ENCODE measurements at places on chromosomes 3 and 15.
A peak's percentile ranks its signal among the peaks of the same experiment; 100 is the strongest.

- DNase-seq, result peak; percentile 27
Observed at GRCh38 chr15:65916664-65917406, 47.5 kb downstream of the RAB11A start.

DNA sequence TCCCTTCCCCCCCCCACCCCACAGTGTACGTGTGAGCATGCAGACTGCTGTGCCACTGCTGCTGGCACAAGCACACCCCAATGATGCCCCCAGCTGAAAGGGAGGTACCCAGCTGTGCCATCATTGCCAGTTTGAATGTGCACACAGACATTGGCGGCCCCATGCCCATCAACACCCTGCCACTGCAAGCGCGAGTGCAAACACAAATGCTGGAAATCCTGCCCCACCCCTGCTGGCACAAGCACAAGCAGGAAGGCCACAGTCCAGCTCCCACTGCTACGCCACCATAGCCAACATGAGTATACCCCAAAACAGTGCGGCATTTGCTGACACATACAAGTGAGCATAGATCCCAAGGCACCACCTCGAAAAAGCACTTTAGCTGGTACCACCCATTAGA lies 222.9 kb downstream of the SCAPER start:
- DNase-seq, result no peak

DNA sequence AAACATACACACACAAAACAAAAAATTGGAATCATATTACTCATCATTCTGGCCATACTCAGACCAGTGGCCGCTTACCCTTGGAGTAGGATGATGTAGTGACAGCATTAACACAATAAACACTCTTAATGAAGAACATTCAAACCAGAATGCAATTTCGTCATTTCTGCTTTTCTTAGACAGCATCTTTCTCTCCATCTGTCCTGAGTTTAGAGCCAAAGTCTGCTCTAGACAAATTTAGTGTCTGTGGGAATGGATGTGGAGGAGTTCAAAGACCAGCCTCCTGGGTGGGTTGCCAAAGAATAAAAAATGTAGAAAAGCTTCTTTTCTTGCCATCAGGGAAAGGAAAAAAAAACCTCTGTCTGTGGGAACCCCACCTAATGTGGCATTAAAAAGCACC lies 212.4 kb upstream of the POU1F1 start:
- no peak for DNase-seq

DNA sequence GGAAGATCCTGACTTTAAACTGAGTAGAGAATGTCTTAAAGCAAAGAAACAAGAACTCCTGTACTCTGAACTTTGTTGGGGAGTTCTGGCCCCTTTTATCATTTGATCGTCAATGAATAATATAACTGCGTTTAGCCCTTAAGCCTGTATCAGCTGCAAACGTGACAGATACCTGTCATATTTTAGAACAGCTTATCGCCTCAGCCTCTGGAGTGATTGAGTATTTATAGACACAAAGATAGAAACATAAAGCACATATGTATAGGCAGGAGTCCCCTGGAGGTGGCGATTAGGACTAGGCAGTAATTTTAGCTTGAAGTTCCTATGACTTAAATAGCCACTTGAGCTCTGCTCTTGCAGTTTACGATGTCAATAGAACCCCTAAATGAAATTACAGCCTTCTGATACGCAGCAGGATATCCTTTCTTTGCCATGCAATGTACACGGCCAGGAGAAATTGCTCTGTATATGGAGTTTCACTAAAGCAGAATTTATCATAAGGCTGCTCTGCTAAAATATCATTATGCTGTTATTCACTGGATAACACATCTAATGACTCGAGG lies 321.8 kb downstream of the TIGIT start:
- DNase-seq, result no peak

- DNase-seq, result no peak
Observed at GRCh38 chr3:165196577-165197480, 645 bp upstream of the SLITRK3 start.

- DNase-seq, result no peak
Observed at GRCh38 chr3:54053882-54054281, 68.5 kb upstream of the CACNA2D3 start.

DNA sequence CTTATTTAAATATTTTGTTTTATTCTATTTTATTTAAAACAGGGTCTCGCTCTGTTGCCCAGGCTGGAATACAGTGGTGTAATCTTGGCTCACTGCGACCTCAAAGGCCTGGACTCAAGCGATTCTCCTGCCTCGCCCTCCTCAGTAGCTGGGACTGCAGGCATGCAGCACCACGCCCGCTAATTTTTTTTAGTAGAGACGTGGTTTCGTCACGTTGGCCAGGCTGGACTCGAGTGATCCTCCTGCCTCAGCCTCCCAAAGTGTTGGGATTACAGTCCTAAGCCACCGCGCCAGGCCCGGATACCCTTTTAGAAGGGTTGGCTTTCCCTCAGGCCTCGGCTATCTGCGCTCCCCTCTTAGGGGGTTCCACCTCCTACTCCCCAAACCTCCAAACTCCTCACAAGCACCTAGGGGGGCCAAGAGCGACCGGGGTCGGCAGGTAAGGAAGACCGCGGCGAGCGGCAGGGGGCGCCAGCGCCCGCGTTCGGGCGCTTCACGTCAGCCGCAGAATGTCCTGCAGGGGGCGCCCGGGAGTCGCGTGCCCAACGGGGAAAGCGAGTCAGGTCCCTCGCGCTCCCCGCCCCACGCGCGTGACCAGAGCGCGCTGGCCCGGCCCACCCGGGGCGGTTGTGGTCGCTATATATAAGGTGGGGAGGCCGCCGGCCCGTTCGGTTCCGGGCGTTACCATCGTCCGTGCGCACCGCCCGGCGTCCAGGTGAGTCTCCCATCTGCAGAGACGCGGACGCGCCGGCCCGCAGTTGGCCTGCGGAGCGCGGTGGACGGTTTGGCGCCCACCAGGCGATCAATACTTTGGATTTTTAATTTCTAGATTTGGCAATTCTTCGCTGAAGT lies 51.8 kb upstream of the GATM start:
- peak; percentile 39 for DNase-seq

GRCh38 chr15:57527382-57528091 lies 64.2 kb upstream of the MYZAP start:
- DNase-seq, result peak; percentile 68

- DNase-seq, result peak; percentile 77
Observed at GRCh38 chr3:191066669-191067068, 132.4 kb upstream of the OSTN start.

DNA sequence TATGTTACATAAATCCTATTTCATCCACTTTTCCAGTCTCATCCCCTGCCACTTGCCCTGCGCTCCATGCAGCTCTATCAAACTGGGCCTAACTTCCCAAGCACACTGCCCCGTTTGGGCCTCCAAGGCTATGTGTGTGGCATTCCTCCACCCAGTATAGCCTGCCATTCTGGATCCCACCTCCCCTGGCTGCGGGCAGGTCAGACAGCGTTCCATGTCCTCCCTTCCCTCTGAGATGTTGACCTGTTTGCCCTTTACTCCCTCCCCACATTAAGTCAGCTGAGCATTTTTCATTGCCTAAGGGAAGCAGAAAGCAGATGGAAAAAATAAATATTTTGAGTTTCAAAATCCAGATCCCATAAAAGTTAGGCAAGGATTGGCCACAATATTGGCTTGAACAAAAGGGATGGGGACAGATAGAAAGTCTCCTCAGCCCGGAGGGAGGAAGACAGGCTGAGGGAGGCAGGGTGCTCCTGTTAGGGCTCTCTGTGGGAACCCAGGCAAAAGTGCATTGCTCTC lies 73.3 kb downstream of the CYP19A1 start:
- DNase-seq, result no peak

DNA sequence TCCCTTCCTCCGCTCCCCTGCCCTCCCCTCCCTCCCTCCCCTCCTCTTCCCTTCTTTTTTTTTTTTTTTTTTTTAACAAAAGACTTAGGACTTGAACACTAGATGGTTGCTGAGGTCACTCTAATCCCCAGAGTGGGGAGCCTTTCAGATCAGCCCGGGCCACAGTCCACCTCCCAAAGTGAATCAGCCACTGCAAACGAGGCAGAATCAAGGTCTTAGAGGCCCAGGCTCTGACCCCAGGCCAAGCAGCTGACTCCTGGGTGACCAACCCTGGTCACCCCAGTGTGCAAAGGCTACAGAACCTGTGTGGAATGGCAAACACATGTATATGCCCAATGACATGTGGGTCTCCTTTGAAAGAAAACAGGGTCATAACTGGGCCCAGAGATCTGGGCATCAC lies 18.3 kb upstream of the EHD4 start:
- no peak for DNase-seq

DNA sequence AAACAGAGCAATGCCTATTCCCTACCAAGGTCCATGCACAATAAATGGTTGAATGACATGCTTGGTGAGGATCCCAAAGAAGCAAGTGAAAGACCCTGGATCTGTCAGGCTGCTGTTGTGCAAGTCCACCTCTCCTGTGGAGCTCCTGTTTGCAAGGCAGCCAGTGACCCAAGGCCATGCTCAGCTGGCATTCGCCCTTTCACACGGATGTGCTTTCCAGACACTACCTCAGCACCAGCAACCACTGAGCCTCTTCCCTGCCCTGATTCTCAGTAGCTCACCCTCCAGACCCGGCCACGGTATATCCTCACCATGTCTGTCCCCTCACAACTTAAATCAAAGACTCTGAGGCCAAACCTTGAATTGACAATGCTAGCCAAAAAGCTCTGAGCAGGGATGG lies 23.3 kb downstream of the WWTR1 start:
- DNase-seq, result no peak

- DNase-seq, result no peak
Observed at GRCh38 chr3:72223116-72223515, 438.2 kb upstream of the PROK2 start.

DNA sequence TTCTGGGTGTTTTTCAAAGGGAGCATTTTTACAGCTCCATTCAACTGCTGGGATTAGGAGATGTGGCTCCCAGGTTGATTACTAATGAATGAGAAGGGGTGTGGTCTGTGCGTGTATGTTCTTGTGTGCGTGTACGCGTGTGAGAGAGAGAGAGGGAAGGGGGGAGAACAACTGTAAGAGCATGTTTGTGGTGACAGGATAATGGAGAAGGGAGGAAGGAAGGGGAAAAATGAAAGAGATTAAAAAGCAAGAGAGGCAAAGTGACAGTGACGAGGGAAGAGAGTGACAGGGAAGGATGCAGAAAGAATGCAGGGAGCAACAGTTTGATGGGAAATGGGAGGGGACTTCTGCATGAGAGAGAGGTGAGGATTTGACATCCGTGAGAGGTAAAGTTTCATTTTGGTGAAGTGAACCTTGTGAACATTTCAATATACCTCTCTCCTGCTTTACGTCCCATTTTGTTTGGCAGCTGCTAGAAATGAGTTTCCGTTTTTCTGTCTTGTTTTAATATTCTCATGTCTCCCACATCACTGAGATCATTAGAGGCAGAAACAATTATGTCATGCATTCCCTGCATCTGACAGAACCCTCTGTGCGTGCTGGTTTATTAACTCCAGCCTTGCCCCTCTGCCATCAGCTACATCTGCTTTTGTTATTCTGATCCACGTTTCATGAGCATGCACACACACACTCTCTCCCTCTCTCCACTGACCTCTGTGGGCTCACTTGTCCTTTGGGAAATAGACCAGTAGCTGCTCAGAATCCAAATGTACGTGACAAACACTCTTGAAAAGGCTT lies 161.6 kb downstream of the GAP43 start:
- peak; percentile 53 for DNase-seq

- DNase-seq, result no peak
Observed at GRCh38 chr15:99906793-99907192, 173.6 kb upstream of the LYSMD4 start.

DNA sequence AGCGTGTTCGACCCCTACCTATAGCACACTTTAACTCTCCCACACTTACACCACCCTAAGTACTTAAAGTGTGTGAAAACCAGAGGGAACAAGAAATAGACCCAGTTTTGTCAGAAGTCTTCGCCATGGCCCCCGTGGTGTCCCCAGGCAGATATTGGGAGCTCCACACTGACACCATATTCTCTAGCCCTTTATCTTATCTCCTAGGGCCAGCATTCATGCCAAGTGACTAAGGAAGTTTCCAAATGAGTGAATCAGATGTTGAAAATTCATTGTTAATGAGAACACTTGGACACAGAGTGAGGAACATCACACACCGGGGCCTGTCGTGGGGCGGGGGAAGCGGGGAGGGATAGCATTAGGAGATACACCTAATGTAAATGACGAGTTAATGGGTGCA lies 31.8 kb downstream of the P3H2 start:
- DNase-seq, result peak; percentile 28
